Stimulated activated CD4-positive, alpha-beta T cell treated with anti-CD3 and anti-CD28 coated beads, Interleukin-15, amount 100 ng/mL, for 24 hours (primary cell): ENCODE measurements at places on chromosomes 12 and 14.

DNA sequence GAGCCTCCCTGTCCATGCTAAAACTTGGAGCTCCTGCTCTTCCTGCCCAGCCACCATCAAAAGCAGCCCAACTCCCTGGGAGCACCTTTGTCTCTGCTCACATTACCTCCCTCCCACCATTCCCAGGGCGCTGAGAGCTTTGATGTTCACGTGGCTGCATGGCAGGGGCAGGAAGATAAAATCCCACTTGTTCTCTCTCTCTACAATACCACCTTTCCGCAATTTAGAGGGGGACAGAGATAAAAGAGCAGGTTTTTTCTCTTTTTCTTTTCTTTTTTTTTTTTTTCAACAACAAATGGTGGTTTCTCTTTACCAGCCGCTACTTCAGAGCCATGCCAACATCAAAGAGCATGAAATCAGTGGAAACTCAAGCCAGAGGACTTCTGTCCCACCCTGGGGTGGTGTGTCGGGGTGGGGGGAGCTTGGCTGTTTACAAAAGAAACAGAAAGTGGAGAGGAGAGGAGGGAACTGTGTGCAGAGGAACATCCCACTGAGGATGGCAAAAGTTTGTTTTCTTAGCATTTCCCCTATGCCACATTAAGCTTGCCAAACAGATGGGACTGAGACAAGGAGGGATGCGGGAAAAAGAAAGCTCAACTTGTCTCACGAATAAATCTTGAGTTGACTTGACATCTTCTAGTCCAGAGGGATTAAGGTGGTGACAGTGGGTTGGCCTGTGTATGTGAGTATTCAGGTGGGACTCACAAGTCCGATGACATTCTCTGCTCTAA lies 103.7 kb upstream of the NUDT4 start:
- DNase-seq, result no peak

GRCh38 chr12:119375075-119375882 lies 40.8 kb downstream of the CCDC60 start:
- DNase-seq, result no peak

DNA sequence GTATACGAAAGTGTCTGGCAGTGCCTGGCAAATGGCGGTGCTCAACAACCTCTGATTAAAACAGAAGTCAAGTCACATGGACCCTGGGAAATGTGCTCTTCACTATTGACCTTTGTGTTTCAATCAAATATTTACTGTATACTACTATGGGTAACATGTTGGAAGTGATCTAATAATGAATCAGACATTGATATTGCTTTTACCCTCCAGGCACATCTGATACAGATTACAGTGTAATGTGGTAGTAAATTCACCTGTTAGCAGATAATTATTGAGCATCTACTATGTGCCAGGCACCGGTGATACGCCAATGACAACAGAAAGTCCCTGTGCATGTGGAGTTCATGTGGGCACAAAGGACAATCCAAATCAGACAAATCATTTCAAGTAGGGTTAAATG lies 63.1 kb downstream of the STON2 start:
- DNase-seq, result no peak

- no peak for DNase-seq
Observed at GRCh38 chr14:97329701-97330100, 532.5 kb downstream of the VRK1 start.

DNA sequence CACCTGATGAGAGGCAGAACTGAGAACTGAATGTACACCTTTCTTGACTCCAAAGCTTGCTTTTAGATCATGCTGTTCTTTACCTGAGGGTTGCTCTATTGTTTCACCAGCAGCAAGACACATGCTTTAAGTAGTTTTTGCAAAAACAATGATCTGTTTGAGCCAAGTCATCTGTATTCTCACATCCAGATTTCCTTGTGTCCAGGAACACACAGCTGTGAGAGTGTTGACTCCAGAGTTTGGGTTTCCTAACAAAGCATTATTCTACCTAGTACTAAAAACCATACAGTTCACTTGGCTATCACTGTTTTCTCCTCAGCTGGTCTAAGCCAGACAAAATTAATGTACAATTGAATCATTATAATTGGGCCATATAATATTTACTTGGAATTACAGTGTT lies 120.4 kb downstream of the STAB2 start:
- no peak for DNase-seq

DNA sequence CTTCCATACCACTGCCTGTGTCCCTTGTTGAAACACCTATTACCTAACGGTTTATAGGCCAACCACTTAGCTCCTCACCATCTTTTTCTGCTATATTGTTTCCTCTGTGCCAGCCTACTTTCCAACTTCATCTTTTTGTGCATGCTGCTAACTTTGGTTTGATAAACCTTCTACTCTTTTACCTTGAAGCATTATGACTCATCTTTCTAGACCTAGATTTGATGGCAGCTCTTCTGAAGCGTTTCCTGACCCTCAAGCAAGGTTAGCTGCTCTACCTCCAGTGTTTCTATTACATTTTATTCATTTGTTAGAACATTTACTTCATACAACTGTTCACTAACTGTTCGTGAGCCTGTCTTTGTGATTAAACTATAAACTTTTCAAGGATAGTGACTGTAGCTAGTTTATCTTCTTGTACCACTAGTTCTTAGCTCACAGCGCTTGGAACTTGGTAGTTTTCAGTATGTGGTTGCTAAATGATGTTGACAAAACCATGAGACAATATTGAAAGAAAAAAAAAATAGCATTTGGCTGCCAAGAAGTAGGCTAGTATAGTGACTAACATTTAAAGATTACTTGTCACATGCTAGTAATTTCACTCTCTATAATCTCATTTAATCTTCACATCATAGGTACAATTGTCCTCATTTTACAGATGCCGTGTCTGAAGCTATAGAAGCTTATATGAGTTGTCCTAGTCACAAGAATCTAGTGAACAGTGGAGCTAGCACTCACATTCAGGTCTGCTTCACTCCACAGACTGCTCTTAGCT lies 79.5 kb downstream of the APAF1 start:
- no peak for DNase-seq

GRCh38 chr14:92914087-92914656 lies 8.8 kb upstream of the CHGA start:
- DNase-seq, result peak; percentile 53

- DNase-seq, result no peak
Observed at GRCh38 chr14:77612011-77612620, 4.3 kb downstream of the SPTLC2 start.

GRCh38 chr12:65533177-65533883 lies 254.8 kb downstream of the MSRB3 start:
- DNase-seq, result no peak

GRCh38 chr12:2334271-2334670 lies 281.5 kb downstream of the CACNA1C start:
- no peak for DNase-seq

DNA sequence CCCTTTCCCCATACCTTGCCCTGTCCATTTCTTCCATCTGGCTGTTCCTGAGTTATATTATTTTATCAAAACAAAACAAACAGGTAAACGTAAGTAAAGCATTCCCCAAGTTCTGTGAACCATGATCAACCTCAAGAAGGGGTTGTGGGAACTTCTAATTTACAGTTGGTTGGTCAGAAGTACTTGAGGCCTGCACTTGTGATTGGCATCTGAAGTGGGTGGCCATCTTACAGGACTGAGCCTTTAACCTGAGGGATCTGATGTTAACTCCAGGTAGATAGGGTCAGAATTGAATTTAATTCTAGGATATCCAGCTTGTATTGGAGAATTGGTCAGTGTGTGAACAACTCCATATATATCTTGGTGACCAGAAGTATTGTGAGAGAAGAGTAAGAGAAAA lies 77.0 kb downstream of the DIO2 start:
- DNase-seq, result no peak

GRCh38 chr12:124098887-124099286 lies 125.9 kb downstream of the ZNF664 start:
- no peak for DNase-seq

- DNase-seq, result no peak
Observed at GRCh38 chr12:76041406-76041805, 9.8 kb upstream of the PHLDA1 start.

- peak; percentile 32 for DNase-seq
Observed at GRCh38 chr12:57475271-57476161, 4.2 kb downstream of the ARHGAP9 start.

GRCh38 chr12:59874781-59875180 lies 279.0 kb downstream of the SLC16A7 start:
- no peak for DNase-seq

GRCh38 chr14:79281244-79282152 lies 929.8 kb downstream of the DIO2 start:
- DNase-seq, result no peak

- no peak for DNase-seq
Observed at GRCh38 chr14:45095143-45095542, 11.2 kb downstream of the PRPF39 start.

GRCh38 chr12:30269496-30269895 lies 426.2 kb downstream of the IPO8 start:
- no peak for DNase-seq

- no peak for DNase-seq
Observed at GRCh38 chr12:66978802-66979201, 290.4 kb upstream of the CAND1 start.

DNA sequence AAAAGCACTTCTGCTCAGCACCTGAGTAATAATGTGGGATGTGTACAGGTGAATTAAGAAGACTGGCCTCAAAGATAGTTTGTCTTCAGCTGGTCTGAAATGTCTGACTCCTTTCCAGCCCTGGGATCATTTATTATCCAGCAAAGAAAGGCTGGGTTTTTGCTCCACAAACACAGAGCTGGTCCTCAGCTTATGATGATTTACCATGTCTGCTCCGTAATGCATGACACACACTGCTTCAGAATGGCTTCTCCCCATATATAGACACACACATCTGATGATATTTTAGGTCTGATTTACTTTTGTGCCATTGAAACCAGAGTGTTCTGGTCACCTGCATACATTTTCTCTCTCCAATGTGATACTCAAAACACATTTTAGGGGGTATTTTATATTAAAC lies 225.0 kb downstream of the SLC25A21 start:
- no peak for DNase-seq

GRCh38 chr12:59085690-59086089 lies 165.4 kb upstream of the LRIG3 start:
- no peak for DNase-seq

GRCh38 chr12:45718306-45718705 lies 11.2 kb upstream of the ARID2 start:
- DNase-seq, result no peak

- DNase-seq, result no peak
Observed at GRCh38 chr12:61302282-61302681, 957.9 kb upstream of the USP15 start.

DNA sequence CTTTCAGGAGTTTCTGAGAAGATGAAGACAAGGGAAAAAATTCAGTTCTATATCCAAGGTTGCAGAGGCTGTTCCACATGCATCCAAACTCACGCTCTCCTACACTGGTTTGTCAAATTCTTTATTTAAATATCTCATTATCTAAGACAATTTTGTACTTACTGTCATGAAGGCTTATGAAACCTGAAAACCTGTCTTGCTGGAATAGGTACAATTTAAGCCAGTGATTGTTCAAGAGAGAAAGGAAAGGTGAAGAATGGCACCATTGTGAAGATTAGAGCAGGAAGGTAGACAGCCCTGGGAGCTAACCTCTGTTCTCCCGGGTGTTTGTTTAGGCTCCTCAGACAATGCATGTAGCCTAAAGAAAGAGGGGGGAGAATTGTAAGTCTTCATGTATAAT lies 315.1 kb upstream of the PRKD1 start:
- DNase-seq, result no peak

DNA sequence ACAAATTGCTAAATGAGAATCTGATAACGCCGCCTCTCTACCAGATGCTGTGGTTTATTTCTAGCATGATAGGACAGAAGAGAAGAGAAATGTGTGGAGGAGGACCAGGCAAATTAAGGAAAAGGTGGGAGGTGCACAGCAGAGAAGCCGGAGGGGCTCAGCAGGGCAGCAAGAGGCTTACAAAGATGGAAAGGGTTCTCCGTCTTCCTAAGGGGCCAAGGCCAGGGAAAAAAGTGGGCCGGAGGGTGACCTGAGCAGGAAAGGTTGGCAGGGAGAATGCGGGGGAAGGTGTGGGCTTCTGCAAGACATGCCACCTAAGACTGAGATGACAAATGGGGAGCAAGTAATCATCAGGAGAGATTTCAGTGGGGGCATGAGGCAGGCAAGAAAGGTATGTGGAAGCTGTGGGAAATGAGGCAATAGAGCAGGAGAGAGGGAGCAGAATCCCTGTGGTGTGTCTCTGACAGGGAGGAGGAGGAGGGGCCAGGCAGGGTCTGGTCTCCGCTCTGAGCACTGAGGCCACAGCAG lies 18.7 kb downstream of the MANSC1 start:
- no peak for DNase-seq

- no peak for DNase-seq
Observed at GRCh38 chr14:31568161-31568560, 7.0 kb downstream of the NUBPL start.

- DNase-seq, result no peak
Observed at GRCh38 chr12:95700316-95700785, 90.2 kb downstream of the NTN4 start.

- DNase-seq, result no peak
Observed at GRCh38 chr12:49707812-49708147, 575 bp upstream of the FMNL3 start.
